ENCODE measurements at places on chromosomes 11 and 22.

- no peak for DNase-seq
Measured at GRCh38 chr11:126359431-126360048, 4.1 kb downstream of the ST3GAL4 start.

DNA sequence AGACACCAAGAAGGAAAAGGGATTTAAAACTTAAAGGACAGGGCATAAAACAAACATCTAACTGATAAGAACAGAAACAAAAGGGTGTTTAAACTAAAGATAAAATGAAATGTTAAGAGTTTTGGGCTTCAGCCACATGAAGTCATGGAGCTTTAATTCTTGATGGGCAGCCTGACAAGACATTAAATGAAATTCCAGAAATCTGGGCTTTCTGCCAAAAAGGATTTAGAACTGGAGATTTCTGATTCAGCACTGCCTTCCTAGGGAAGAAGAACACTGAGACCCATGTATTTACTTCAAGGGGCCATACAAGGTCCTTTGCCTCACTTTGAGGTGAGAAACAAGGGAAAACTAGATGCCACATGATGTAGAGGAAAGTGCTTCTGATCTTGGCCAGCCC is 355.9 kb upstream of the RAG2 start:
- no peak for DNase-seq

GRCh38 chr11:107493117-107493516 is 35.5 kb upstream of the CWF19L2 start:
- peak; percentile 31 for DNase-seq

DNA sequence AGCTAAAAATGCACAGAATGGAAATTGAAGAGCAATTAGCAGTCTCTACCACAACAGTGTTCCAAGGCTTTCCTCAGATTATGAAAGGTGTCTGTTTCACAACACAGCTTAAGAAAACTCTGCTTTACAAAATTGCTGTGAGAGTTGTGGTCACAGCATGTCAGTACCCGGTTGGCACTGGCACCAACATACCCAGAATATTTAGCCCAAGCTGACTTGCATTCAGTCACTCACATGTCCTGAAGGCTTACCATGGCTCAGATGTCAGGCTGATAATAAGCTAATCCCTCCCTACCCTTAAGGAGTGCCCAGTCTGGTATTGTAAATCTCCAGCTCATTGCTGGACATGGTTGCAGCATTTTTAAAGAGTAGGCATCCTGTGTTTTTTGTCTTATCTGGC is 14.9 kb downstream of the NCR3LG1 start:
- no peak for DNase-seq

DNA sequence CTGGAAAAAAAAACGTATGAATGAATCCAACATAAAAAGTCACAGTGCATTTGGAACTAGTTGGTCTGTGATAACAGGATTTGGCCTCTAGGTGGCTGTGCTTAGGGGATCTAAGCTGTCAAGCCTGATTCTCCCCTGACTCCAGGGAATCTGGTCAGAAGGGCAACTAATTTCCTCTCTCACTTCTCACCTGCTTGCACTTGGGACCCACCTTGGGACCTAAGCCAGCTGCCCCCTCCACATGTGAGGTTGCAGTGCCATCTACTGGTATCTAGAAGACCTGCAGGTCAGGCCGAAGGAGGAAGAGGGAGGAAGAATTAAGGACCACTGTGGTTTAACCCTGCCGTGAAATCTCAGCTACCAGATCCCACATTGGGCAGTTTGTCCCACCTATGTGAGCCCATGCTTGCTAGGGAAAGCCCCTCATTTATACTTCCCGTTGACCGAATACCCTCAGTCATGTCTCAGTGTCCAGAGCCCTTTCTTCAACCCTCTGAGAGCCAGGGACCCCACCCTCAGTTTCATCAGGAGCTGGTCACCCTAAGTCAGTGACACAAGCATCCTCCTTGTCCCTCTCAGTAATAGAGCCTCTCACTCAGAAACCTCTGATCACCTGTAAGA is 33.2 kb upstream of the CAVIN3 start:
- peak; percentile 46 for DNase-seq

DNA sequence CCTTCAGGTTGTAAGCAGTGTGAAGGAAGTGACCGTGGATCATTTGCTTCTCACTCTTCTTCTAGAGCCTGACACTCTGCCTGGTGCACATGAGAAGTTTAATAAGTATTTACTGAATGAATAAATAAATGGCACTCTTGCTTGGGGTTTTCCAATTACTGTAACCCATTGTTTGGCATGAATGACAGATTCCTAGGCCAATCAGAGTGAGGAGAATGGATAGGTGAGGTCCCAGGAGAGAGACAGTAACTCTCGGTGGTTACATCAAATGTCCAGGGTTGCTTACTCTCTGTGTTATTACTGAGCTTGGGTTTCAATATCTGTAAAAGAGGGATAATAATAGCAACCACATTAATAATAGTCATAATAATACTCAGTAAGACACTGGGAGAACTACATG is 204.2 kb upstream of the ISX start:
- no peak for DNase-seq

- DNase-seq, result peak; percentile 49
Measured at GRCh38 chr11:65290448-65291165, 24.1 kb upstream of the CDC42EP2 start.

DNA sequence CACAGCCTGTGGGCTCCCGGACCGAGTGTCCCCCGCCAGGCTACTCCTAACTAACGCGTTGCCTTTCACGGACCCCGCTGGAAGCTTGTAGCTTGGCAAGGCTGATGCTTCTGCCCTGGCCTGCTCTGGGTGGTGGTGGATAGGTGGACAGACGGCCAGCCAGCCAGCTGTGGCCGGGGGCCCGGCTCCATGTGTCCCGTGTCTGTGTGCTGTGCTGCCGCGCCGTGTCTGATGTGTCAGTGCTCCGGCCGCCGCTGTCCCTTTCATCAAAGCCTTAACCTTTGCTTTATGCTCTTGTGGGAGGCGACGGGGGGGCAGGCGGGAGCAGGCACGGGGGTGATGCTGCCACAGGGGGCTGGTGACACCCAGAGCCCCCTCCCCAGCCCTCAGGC is 5.0 kb downstream of the CCDC188 start:
- no peak for DNase-seq

GRCh38 chr11:33689085-33689484 is 11.5 kb downstream of the C11orf91 start:
- peak; percentile 71 for DNase-seq

- no peak for DNase-seq
Measured at GRCh38 chr22:16959345-16959930, 48.6 kb downstream of the GAB4 start.

- no peak for DNase-seq
Measured at GRCh38 chr11:118531597-118532084, 649 bp downstream of the TMEM25 start.

- DNase-seq, result no peak
Measured at GRCh38 chr11:109439684-109440083, 17.7 kb downstream of the C11orf87 start.

DNA sequence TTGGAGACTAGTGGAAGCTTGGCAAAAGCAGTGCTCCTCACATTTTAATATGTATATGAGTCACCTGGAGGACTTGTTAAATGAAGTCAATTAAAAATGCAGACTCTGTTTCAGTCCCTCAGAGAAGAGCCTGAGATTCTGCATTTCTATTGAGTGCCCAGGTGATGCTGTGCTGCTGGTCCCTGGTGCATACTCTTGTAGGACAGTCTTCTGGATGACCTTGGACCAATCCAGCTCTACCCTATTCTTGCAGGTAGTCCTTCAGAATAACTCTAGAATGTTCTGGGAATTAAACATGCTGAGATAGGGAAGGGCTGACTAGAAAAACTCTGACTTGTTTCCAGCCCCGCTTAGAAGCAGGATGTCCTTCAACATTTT is 115.9 kb downstream of the CASP12 start:
- no peak for DNase-seq

GRCh38 chr22:32205974-32206773 is 1.3 kb upstream of the RFPL2 start:
- DNase-seq, result peak; percentile 19

Measured in A549 (cell line).